ENCODE measurements at places on chromosomes 6 and 20.

DNA sequence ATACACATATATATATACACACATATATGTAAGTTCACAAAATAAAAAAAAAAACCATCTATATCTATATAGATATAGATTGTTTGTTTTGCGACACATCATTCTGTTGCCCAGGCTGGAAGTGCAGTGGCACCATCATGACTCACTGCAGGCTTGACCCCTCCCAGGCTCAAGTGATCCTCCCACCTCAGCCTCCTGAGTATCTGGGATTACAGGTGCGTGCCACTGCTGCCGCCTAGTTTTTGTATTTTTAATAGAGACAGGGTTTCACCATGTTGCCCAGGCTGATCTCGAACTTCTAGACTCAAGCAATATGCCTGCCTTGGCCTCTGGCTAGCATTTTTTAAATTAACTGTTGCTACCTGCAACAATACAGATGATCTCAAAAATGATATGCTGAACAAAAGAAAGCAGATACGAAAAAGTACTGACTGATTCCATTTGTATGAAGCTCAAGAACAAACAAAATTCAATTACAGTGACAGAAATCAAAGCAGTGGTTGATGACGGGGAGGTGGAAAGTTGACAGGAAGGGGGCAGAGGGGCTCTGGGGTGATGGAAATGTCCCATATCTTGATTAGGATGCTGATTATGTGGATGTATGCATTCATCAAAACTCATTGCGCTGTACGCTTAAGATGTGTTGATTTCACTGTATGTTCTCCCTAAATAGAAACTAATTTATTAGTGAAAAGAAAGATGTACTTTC lies 49.6 kb downstream of the ATXN1 start:
- no peak for DNase-seq

DNA sequence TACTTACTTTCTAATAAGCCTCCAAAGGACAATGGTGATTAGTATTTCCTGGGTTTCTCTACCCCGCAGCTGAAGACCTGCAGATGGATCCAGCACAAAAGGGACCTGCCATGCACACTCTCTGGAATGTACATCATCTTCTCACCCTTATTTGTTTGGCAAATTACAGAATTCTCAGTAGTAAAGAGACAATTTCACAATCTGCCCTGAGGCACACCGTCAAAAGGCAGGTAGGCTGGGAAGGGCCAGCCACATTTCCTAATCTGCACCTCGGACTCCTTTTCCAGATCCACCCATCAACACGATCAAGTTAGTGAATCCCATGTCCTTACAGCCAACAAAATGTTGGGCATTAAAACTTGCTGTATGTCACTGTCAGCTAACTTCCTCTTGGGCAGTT lies 4.9 kb downstream of the OVOL2 start:
- DNase-seq = peak; percentile 21

DNA sequence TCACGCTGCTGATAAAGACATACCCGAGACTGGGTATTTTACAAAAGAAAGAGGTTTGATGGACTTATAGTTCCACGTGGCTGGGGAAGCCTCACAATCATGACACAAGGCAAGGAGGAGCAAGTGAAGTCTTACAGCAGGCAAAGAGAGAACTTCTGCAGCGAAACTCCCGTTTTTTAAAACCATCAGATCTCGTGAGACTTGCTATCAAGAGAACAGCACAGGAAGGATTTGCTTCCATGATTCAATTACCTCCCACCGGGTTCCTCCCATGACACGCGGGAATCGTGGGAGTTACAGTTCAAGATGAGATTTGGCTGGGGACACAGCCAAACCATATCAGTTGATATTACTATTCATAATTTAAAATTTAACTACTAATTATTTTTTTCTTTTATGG lies 157.3 kb upstream of the ATXN1 start:
- DNase-seq = no peak

GRCh38 chr20:25346349-25346748 lies 44.3 kb downstream of the ABHD12 start:
- no peak for DNase-seq

GRCh38 chr20:48749437-48749836 lies 78.4 kb downstream of the PREX1 start:
- no peak for DNase-seq

- DNase-seq = no peak
Measured at GRCh38 chr6:83514466-83514865, 2.1 kb downstream of the PRSS35 start.

- no peak for DNase-seq
Measured at GRCh38 chr6:31379850-31380249, 22.9 kb upstream of the HLA-B start.

DNA sequence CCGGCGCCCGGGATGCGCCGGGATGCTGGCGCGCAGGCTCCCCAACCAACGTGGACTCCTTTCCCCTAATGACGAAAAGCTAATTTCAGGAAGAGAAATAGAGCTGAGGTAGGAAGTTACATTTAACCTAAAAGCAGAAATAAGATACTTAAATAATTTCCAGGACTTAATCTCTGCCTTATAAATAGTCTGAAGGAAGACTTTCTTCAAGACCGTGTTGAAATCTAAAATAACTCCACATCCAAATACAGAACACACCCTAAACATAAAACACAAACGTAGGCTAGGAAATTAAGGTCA lies 1.3 kb downstream of the ASF1A start:
- DNase-seq = no peak

GRCh38 chr6:40148882-40149573 lies 214.8 kb upstream of the MOCS1 start:
- no peak for DNase-seq

DNA sequence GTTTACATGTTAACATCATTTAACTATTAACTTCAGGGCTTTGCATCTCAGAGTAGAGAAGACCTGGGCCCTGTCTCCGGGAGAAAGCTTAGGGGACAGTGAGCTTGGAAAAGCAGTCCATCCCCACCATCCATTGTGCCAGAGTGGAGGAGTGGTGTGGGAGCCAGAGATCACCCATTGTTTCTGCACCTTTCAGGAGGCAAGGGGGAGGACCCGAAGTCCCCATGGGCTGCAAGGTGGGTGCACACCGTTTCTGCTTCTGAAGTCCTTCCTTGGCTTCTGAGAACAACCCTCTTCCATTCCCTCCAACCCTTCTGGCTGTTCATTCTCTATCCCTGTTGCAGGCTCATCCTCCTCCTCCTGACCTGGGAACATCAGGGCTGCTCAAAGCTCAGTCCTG lies 4.0 kb upstream of the PPP1R3G start:
- no peak for DNase-seq

- DNase-seq = no peak
Measured at GRCh38 chr20:2416541-2417212, 36.0 kb downstream of the TGM6 start.

GRCh38 chr20:32971703-32972161 lies 32.5 kb downstream of the SUN5 start:
- no peak for DNase-seq

GRCh38 chr6:133758815-133759335 lies 130.0 kb upstream of the TCF21 start:
- DNase-seq = no peak

DNA sequence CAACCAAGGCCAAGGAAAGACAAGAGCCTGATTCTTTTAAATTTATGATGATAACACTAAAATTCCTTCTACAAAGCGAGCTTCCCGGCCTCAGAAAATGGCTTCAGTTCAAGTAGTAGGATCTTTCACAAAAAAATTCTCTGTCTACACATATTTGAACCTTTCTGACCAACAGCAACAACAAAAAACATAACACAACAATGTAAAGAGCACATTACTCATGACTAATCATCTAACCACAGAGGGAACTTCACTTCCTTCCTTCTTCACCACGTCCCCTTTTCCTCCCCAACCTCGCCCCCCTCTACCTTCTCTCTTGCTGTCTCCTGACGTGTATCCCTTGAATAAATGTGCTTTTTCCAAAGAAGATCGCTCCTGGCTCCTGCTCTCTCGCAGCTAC lies 228.2 kb downstream of the MYLK4 start:
- no peak for DNase-seq

DNA sequence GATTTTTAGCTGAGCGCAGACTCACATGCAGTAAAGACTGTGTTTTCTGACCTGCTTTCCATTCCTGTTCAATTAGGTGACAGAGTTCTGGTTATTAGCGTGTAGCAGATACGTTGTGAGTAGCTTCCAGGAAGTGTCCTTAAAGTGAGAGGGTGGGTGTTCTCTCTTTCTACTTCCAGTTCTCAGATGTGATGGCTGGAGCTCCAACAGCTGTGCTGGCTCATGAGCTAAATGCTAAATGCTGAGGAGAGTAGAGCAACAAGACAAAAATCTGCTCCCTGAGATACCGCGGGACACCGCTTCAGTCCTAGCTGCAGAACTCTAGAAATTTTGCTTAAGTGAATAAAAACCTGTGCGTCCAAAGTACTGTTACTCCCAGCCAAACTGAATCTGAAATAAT lies 38.2 kb upstream of the FYN start:
- no peak for DNase-seq

GRCh38 chr20:33933469-33933909 lies 60.2 kb upstream of the RALY start:
- peak; percentile 86 for DNase-seq

GRCh38 chr20:22214296-22214695 lies 370.1 kb downstream of the FOXA2 start:
- DNase-seq = no peak

DNA sequence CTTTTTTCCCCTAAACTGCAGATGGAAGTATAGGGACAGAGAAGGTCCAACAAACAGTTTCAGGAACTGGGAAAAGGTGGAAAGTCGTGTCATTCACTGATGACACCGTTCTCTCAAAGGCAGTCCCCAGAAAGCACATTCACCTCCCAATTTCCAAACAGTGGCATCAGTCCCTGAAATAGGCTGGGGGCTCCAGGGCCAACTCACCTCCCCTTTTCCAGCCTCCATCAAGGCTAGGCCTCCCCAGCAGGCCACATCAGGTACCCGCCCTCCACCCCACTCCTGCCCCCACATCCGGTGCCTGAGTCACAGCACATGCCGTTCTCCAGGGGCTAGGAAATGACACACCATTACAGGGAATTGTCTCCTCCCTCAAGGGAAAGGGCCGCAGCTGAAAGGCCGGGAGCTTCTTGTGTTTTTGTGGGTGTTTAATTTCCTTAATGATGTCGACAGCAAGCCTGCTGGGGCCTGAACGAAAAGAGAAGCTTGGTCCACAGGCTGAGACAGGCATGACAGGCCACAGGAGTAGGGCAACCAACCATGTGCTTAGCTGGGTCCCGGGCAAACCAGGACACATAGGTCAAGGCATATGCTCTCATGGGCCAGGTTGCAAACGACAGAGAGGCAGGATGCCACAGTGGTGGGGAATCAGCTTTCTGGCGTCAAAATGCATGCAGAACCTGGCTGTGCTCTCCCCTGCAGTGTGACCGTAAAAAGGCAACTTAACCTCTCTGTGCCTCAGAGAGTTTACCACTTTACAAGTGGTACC lies 39.2 kb downstream of the ZMYND8 start:
- DNase-seq = peak; percentile 77

DNA sequence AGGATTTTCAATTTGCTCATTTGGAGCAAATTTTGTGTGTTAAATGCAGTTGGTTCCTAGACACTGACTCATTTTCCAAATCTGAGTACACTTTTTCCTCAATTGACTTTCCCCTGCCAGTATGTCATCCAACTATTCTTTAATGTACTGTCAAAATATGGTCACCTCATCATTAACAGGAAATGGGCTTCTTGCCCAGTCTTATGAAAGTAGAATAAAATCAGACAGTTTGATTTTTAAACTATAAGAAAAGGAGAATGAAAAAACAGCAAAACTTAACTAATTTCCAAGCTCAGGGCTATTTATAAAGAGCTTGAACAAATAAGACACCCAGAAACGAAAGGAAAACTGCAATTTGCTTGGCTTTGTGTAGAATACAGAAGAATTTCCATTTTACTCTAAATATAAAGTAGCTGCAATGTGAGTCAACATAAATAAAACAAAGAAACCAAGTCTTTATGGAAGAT lies 43.7 kb upstream of the RAB23 start:
- no peak for DNase-seq

GRCh38 chr6:96724641-96725040 lies 112.6 kb downstream of the GPR63 start:
- peak; percentile 62 for DNase-seq

DNA sequence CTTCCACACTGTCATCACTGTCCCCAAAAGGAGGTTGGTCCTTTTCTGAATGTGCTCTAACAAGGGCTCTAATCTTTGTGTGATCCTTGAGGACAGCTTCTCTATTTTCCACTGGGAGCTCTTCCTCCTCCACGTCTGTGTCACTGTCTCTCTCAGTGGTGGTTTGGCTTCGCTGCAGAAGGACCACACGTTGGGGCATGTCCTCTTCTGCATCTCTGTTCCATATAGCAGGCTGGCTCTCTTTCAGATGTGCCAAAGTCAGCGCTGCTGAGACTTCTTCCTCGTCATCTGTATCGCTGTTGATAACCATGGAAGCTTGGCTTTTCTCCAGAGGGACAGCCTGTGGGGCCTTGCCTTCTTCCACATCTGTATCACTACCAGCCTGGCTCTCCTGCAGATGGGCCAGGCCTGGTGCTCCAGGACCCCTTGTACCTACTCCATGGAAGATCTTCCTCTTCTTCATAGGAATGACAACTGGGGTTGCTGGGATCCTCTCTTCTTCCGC lies 4.6 kb downstream of the MDC1 start:
- no peak for DNase-seq

- DNase-seq = no peak
Measured at GRCh38 chr6:35668744-35669450, 19.8 kb downstream of the FKBP5 start.

- DNase-seq = peak; percentile 42
Measured at GRCh38 chr6:33418690-33419291, 884 bp upstream of the CUTA start.

DNA sequence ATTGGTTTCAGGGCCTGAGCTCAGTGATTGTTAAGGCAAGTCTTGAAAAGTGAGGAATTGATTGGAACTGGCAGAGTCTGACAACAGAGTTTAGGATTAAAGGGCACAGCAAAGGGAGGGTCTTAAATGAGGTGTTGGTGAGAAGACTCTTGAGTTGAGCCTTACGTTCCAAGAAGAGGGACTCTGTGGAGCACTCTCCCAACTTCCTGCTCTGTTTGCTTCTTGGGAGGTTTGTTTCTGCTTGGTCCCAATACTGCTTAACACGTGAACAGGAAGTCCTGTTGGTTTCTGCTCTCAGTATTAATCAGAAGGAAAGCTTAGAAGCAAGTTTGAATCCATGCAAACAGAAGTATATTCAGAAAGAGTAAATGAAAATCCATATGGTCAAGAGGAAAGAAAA lies 15.6 kb upstream of the SYNDIG1 start:
- DNase-seq = no peak

GRCh38 chr6:30719356-30719755 lies 796 bp upstream of the TUBB start:
- peak; percentile 47 for DNase-seq

DNA sequence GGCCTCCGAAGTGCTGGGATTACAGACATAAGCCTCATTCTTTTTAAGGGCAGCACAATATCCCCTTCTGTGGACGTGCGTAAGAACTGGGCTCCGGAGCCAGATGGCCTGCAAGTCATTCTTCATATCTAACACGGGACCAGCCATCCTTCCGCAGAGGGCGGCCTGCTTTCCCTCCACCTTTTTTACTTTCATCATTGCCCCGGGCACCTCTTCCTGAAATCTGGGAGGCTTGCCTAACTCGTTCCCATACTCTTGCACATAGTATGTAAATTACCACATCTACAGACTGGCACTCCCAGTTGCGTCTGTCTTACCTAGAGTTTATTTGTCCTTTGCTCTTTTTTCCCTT lies 29.9 kb upstream of the SLC23A2 start:
- DNase-seq = peak; percentile 80

Data from ELF-1 (cell line).